ENCODE measurements at places on chromosomes 1 and 21. TPM values are rescaled to one million over a fixed set of nuclear protein-coding genes. Genes with fewer than 3 reads are reported as not detected.

The OR2T29 gene
- not detected for polyA plus RNA-seq

The HES5 gene
- polyA plus RNA-seq, result 0.29 TPM

The MTARC2 gene
- polyA plus RNA-seq, result 81.2 TPM

The LCE2A gene
- not detected for polyA plus RNA-seq

The PCP4L1 gene
- 0.58 TPM for polyA plus RNA-seq

The SERTAD4 gene
- polyA plus RNA-seq, result 2.4 TPM

The SIK1 gene
- 6.5 TPM for polyA plus RNA-seq

The SYT2 gene
- 5.4 TPM for polyA plus RNA-seq

The YTHDF2 gene
- 75.9 TPM for polyA plus RNA-seq

The ADCY10 gene
- 0.20 TPM for polyA plus RNA-seq

The PPIAL4G gene
- polyA plus RNA-seq, result 0.10 TPM

The SLC35F3 gene
- 1.8 TPM for polyA plus RNA-seq
